C1 segment of cervical spinal cord (tissue), 14 donors: ENCODE measurements at places on chromosomes 11 and 22.

DNA sequence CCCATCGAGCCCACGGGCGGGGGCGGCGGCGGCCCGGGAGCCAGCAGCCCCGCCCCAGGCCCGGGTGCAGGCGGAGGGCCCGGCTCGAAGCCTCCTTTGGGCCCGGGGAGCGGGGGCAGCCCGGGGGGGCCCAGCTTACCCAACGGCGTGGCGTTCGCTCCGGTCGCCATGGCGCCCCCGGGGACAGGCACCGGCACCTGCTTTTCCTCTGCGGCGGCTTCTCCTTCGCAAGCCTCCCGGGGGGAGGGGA, 194 bp downstream of the SF1 start:
- DNase-seq = no peak

- DNase-seq = no peak
Measured at GRCh38 chr11:5550440-5551095, 2.2 kb upstream of the OR52H1 start.

DNA sequence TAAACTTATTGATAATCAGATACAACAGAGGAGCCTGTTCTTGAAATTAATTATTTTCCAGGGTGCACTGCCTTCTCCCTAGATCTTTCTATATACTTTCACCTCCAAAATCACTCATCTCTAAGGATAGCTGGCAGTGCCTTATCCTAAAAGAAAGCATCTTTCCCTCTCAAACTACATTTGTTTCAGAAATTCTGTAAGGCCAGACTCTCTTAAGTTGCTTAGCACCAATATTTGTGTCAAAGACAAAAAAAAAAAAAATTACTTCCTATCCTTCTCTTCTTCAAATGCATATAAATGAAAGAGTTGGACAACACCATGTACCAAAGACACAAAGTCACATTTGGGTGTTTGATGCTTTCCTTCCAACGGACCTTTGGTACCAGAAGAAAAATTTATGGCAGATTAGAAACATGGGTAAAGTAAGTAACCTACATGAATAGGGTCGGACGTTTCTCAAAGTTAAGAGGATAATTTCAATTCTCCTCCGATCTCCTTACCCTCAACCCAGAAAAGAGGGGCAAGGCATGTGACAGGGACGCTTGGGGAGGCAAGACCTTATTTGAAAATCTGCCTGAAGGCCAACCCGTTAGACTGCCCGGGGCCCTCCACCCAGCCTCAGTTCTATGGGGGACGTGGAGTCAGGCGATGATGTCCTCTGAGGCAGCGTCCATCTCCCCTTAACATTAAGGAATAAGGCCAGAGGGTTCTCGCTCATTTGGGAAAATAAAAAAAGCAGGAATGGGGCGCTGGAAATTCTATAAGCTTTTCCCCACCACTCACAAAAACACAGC, 66.3 kb downstream of the ETS1 start:
- no peak for DNase-seq

DNA sequence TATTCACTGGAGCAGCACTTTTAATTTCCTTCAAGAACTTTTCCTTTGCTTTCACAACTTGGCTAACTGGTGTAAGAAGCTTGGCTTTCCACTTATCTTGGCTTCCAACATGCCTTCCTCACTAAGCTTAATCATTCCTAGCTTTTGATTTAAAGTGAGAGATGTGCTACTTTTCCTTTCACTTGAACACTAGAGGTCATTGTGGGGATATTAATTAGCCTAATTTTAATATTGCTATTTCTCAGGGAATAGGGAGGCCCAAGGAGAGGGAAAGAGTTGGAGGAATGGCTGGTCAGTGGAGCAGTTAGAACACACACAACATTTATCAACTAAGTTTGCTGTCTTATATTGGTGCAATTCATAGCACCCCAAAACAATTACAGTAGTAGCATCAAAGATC, 24.6 kb upstream of the CCDC90B start:
- DNase-seq = no peak

- no peak for DNase-seq
Measured at GRCh38 chr11:10418259-10418949, 36.7 kb upstream of the AMPD3 start.

- DNase-seq = no peak
Measured at GRCh38 chr11:18802381-18803257, 11.0 kb upstream of the PTPN5 start.

GRCh38 chr11:70528046-70528793, 129.9 kb downstream of the CTTN start:
- no peak for DNase-seq

DNA sequence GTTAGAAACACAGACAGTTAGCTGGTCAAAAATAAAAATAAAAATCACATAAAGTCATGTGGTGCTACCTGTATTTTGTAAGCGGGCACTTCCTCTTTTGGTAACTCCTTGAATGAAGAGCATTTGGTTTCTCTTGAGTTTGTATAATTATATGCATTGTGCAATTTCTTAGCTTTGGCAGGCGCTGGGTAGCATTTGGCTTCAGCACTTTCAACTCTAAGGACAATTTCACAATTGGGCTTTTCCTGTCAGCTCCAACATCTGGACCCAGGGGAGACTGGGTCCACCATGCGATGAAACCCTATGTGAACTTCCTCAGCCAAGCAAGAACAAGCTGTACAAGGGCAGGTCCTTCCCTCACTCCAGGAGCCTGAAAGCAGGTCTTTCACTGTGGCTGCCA, 169.1 kb downstream of the RRAS2 start:
- no peak for DNase-seq
